NCI-H446 (cell line): ENCODE measurements at places on chromosomes 1 and 21.

- DNase-seq = no peak
These were observed 50.5 kb downstream of the CNN3 start for GRCh38 chr1:94876362-94876761.

DNA sequence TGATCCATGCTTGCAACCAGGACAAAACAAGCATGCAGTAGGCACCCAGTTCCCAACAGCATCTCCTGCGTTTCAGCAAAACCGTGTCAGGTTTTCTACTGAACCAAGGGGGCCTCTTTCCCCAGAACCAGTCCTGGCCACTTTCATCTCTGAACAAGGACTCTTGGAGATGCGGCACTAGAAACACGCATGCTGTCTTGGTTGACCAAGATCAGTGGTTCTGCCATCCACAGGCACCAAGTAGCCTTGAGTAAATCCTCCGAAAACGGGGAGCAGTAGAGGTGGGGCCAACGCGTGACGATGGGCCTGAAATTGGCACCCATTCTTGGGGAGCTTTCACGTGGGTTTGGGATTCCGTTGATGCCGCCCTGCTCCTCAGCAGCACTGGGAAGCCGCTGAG lies 62.5 kb upstream of the AJAP1 start:
- DNase-seq = no peak

- DNase-seq = no peak
These were observed 13.2 kb upstream of the PRKAA2 start for GRCh38 chr1:56631901-56632300.

DNA sequence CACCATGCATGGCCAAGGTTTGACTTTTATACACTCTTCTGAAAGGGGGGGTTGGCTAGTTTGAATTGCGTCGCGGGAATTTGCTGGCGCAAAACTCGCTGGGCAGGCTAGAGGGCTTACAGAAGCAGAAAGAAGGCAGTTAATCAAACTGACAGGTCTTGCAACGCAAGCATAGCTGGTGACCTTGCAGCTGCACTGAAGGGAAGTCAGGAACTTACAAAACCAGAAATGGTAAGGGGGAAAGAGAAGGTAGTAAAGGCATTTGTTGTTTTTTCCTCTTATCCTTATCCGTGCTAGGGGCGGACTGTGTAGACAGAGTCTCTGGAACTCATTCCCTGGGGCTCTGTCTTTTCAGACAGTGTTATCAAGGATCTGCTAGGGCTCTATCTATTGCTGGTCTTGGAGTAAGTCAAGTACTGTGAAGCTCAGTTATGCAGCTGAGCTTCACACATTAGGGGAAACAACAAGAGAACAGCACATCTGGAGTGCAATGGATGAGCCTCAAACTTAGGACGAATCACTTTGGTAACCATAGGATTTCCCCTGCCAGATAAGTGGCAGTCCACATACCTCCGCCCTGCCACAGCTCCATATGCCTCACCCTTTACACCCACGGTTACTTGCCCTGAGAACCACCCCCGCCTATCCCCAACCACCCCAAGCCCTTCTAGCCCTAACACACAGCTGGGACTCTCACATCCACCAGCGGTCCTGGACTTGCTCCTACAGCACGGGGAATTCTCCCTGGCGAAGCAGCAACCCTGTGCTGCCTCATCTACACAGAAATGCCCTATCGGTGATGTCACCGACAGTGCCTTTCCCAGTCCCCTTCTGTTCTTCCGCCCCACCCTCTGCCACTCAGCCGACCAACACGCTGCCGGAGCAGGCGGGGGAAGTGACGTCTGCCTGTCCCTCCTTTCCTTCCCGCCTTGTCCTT lies 251.4 kb downstream of the FAM72C start:
- no peak for DNase-seq

DNA sequence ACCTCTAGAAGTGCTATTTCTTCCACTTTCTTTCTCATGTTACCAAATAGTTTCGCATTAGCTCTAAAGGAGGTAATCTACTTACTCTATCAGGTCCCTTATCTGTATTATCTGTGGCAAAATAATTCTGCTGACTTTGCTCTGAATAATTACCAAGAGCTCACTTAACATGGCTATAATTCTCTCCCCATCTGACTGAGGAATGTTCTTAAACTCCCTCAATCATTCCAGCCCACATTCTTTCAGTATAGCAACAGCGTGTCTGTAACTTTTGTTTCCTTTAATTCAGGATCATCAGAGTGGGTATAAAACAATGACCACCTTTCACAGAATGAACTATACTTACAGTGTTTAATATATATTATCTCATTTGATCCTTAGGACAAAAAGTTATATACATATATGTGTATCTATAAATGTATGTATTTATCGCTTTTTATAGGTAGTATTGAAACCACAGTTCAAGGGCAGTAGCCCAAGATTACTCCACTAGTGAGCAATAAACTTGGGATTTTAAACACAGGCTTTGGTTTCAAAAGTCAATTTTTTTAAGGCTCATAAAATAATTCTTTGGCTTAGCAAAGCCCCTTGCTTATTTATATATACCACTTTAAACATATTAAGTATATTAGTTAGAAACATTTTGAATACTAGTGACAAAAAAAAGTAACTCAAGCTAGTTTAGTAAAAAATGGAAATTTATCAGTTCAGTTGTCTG lies 36.1 kb upstream of the ST6GALNAC3 start:
- no peak for DNase-seq

- no peak for DNase-seq
These were observed 167.2 kb upstream of the PROX1 start for GRCh38 chr1:213820362-213821149.

- no peak for DNase-seq
These were observed 56.3 kb downstream of the ITGB3BP start for GRCh38 chr1:63466759-63467158.

DNA sequence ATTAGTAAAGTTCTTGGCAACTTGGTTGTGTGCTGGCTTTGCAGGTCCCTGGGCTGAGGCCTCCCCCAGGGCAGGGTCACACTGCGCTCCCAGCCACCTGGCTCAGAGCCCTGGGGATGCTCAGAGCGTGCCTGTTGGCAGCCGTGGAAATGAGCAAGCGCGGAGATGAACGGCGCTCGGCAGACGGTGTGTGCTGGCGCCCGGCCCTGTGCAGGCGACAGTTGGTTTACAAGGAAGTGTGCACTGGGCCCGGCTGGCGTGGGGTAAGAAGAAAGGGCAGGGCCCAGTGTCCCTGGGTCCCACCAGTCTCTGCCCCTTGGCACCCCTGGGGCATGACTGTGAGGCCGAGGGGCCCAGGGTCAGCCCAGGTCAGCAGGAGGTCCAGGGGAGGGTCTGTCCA lies 25.7 kb upstream of the PEX10 start:
- DNase-seq = peak; percentile 28

DNA sequence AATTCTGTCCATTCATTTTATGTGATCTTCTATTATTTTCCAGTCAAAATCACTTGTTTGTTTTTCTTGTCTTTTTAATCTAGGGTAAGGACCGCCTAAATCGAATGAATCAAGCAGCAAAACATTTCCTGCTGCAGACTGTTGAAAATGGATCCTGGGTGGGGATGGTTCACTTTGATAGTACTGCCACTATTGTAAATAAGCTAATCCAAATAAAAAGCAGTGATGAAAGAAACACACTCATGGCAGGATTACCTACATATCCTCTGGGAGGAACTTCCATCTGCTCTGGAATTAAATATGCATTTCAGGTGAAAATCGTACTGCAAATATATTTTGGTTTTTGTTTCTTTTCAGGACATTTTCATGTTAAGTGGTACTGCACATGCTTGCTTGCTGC lies 20.5 kb downstream of the CLCA4 start:
- no peak for DNase-seq

GRCh38 chr1:34973326-34973725 lies 11.8 kb downstream of the TMEM35B start:
- no peak for DNase-seq

GRCh38 chr1:30763651-30764248 lies 6.2 kb upstream of the LAPTM5 start:
- no peak for DNase-seq

GRCh38 chr1:213690341-213690917 lies 297.3 kb upstream of the PROX1 start:
- no peak for DNase-seq

- peak; percentile 24 for DNase-seq
These were observed 100.9 kb downstream of the DDX20 start for GRCh38 chr1:111856411-111857185.

DNA sequence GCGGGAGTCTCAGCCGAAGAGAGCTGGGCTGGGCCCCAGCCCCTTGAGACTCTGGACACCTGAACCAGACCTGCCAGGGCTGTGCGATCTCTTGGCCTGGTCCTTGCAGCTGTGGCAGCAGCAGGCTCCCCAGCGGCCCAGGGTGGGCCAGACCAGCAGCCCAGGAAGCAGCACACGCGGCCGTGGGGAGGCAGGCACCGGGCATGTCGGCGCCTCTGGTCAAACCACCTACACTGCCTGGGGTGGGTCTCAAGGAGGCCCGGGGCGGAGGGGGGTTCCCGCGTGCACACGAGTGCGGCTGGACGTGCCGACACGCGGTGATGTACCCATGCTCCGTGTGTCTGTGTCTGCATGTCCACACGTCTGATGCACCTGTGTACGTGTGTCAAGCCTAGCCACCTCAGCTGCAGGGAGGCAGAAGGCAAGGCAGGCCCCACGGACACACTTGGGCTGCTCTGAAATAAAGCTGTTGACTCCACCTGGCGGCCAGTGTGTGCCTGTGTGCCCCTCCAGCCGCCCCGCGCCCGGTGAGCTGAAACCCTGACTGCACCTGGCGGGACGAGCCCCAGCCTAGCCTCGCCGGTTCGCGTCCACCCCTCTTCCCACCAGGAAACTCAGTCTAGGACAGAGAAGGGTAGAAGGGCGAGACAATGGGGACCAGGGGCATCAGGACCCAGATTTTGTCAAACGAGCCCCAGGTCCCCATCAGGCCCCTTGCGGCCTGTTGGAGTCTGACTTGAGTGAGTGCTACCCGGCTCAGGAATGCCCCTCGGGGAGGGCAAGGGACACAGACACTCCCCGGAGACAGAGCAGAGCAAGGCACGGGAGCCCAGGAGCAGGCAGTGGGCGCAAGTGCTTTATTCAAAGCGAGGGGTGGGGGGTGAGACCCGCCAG lies 11.6 kb downstream of the SCNN1D start:
- peak; percentile 68 for DNase-seq

DNA sequence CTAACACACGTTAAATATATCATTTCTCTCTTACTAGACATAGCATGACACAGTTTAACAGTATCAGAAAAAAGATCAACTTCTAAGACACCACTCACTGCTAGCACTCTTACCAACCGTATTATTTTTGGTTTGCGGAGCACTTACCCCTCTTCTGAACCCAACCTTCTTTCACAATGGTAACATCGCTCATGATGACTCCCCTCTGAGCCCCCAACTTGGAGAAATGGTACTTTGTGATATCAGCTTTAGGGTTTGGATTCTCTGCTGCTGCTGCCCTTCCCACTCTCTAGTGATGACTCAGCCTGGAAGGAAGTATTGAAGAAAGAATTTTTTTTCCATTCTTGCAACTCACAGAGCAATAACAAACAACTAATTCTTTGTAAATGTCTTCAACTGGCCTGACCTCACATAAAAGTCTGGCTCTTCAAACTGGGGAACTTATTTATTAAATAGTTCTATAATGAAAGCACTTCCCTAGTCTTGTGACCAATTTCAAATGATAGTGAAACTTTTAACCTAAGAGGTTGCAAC lies 7.0 kb downstream of the AKT3 start:
- DNase-seq = no peak

DNA sequence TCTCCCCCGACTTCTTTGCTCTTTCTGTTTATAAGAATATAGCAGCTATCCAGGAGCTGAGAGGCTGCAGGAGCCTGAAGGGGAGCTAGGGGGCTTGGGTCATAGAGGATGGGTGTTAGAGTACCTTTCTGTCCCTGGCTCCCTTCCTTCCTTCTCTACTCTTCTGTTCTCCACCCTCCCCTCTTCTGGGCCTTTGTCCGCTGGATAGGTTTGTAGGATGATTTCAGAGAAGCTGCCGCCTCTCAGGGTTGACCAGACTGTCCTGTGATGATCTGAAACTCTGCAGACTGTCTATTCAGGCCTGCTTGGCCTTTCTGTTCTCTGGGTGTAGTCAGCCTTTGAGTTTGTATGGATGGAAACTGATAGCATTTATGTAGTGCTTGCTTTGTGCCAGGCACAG lies 26.3 kb downstream of the PPFIA4 start:
- no peak for DNase-seq

- peak; percentile 53 for DNase-seq
These were observed 717 bp downstream of the YBX1 start for GRCh38 chr1:42682739-42683531.

DNA sequence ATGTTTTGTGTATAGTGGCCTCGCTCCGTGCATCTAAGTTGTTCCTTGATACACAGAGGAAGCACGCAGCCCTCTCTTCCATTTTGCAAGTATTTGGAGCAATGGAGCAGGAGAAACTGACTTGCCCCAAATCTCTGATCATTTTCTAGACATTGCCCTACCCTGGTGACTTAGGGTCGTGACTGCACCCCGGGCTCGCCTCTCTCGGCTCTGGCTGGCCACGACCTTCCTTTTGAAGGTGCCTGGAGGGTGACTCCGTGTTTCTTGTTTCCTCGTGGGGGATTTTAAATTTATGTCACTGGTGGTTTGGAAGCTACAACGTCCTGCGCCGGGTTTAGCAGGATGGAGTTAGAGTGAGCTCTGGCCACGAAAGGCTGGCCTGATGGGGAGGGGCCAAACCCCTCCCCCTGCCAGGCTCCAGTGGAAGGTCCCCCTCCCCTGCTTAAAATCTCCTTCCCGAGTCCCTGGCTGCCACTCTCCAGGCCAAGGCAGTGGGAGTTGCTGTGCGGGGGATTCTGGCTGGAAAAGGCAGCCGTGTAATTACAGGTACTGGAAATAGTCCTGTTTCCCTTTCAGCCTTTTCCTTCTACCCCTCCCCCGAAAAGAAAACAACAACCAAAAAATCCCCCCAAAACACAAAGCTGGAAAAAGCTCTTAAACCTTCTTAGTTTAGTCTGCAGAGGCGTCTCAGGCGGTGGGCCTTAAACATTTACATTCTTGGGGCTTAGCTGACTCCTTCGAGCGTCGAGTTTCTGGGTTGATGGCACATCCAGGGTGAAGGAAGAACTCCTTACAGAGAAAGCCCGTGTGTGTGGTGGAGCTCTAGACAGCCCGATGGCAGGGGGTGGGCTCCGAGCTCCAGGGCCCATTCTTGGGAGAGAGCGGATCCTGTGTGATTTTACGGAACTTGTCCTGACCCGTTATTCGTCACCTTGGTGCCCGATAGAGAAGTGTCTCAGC lies 28.1 kb downstream of the SPSB1 start:
- DNase-seq = no peak

DNA sequence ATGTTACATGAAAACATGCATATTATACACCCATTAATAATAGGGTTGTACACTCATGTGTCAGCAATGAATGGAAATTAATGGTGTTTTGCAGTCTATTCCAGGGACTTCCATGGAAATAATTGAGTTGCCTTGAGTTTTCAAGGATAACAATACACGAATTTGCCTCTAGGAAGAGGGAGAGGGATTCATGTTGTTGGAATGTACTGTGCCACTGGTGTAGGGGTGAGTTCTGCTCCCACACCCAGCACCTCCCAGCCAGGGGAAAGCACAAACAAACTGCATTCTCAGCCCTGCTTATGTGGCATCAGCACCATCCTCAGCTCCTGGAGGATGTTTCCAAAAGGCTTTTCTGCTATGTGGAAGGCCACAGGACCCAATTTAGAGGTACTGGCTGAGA lies 57.8 kb downstream of the BCAR3 start:
- DNase-seq = no peak
